Right cardiac atrium (tissue), 5 donors: ENCODE measurements at places on chromosomes 7 and 10. TPM values are rescaled to one million over a fixed set of nuclear protein-coding genes. Genes with fewer than 3 reads are reported as not detected.

GRCh38 chr10:43297534-43297933 is 30.7 kb upstream of the RASGEF1A start:
- DNase-seq, result no peak

GRCh38 chr7:49443515-49443914 is 329.9 kb upstream of the VWC2 start:
- DNase-seq, result no peak

- no peak for DNase-seq
Measured at GRCh38 chr10:12927896-12928295, 73.6 kb downstream of the CCDC3 start.

Gene CYP26A1
- total RNA-seq, result not detected

Gene CYP2C8
- not detected for total RNA-seq
